ENCODE measurements at places on chromosomes 2 and 18. TPM values are rescaled to one million over a fixed set of nuclear protein-coding genes. Genes with fewer than 3 reads are reported as not detected.

SNRNP27 gene
- total RNA-seq, result 61.1 TPM

C2orf78 gene
- 0.07 TPM for total RNA-seq

RFX8 gene
- total RNA-seq, result 0.49 TPM

FAM237A gene
- not detected for total RNA-seq

TLX2 gene
- total RNA-seq, result 0.54 TPM

KRTCAP3 gene
- 4.6 TPM for total RNA-seq

PRADC1 gene
- total RNA-seq, result 14.8 TPM

DAPL1 gene
- total RNA-seq, result not detected

NAT8 gene
- not detected for total RNA-seq

UGT1A6 gene
- total RNA-seq, result not detected

TCF23 gene
- not detected for total RNA-seq

PLGLB2 gene
- total RNA-seq, result 1.8 TPM

SUCLG1 gene
- 71.9 TPM for total RNA-seq

LYG2 gene
- total RNA-seq, result not detected

GPR45 gene
- total RNA-seq, result not detected

B3GNT7 gene
- not detected for total RNA-seq

FTCDNL1 gene
- total RNA-seq, result 2.1 TPM

AKAIN1 gene
- not detected for total RNA-seq

SERPINB11 gene
- total RNA-seq, result not detected

CNDP2 gene
- total RNA-seq, result 177 TPM

VWC2L gene
- not detected for total RNA-seq

C2orf49 gene
- total RNA-seq, result 25.5 TPM

C2orf72 gene
- 0.66 TPM for total RNA-seq

CYP27C1 gene
- total RNA-seq, result not detected

C2orf66 gene
- total RNA-seq, result 0.33 TPM

CHPF gene
- 38.3 TPM for total RNA-seq

RGPD4 gene
- total RNA-seq, result not detected

ZEB2 gene
- total RNA-seq, result 15.2 TPM

TYMS gene
- total RNA-seq, result 269 TPM

LYPD1 gene
- not detected for total RNA-seq

DSG1 gene
- total RNA-seq, result not detected

UBR3 gene
- total RNA-seq, result 25.8 TPM

FSHR gene
- not detected for total RNA-seq

MTX2 gene
- 30.7 TPM for total RNA-seq

SDC1 gene
- 0.63 TPM for total RNA-seq

ALLC gene
- not detected for total RNA-seq

REG3A gene
- total RNA-seq, result not detected

HNMT gene
- total RNA-seq, result not detected

ZSCAN30 gene
- 12.2 TPM for total RNA-seq

Measured in activated CD4-positive, alpha-beta T cell treated with anti-CD3 and anti-CD28 coated beads, Interleukin-2, amount 10 ng/mL, durations not matched to agents 24 days and 14 days (primary cell).